ENCODE measurements at places on chromosomes 7 and 10.
A peak's percentile ranks its signal among the peaks of the same experiment; 100 is the strongest.

GRCh38 chr10:84525120-84525806 lies 196.9 kb downstream of the CCSER2 start:
- DNase-seq = no peak

- DNase-seq = no peak
Observed at GRCh38 chr7:47373871-47374451, 207.9 kb downstream of the TNS3 start.

DNA sequence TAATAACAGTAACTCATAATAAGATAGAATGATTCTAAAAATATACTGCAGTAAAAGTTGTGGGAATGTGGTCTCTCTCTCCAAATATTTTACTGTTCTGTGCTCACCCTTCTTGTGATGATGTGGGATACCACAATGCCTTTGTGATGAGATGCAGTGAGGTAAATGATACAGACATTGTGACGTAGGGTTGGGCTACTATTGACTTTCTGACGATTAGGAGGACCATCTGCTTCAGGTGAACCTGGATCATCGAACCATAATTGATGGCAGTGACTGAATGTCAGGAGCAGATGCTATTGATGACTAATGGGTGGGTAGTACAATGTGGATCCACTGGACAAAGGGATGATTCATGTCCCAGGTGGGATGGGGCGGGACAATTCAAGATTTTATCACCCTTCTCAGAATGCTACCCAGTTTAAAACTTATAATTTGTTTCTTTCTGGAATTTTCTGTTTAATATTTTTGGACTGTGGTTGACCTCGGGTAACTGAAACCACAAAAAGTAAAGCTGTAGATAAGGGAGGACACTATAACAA lies 73.9 kb upstream of the ARMC3 start:
- no peak for DNase-seq

- DNase-seq = no peak
Observed at GRCh38 chr10:87915989-87916388, 52.6 kb downstream of the PTEN start.

GRCh38 chr10:127451628-127452027 lies 97.5 kb upstream of the NPS start:
- no peak for DNase-seq

GRCh38 chr10:3009341-3009740 lies 58.0 kb upstream of the PFKP start:
- DNase-seq = no peak

GRCh38 chr10:79137826-79138225 lies 69.1 kb downstream of the ZMIZ1 start:
- peak; percentile 44 for DNase-seq

DNA sequence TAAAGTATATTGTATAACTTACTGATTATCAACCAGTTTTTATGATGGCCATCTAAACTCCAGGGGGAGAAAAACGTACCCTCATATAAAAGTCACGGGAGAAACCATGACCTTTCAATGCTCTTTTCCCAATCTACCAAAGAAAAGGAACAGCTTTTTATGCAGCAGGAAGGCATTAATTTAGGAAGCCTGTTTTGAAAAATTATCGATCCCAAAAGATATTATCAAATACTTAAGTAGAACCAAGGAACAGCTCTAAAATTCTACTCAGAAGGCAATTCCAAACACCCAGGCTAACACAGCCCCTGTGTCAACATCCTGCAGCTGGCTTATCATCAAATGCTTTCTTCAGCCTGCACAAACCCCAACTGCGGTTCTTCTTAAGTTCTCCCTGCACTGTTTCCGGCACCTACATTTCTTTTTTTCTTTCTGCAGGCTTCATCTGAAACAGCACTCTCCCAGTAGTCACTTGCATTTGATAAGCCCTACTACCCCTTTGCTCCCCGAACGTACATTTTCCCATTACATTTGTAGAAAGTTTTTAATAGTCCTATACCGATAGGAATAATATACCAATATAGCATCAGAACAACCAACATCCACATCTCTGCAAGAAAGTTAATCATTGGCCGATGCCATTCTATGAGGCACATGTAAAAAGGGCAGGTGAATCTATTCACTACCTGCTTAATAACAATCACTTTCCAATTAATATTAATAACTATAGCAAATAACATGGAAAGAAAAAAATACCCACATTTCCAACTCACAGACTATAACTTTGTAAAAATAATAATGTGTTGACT lies 47.9 kb downstream of the PIP4K2A start:
- peak; percentile 70 for DNase-seq

GRCh38 chr10:130459851-130460490 lies 323.8 kb downstream of the GLRX3 start:
- DNase-seq = no peak

DNA sequence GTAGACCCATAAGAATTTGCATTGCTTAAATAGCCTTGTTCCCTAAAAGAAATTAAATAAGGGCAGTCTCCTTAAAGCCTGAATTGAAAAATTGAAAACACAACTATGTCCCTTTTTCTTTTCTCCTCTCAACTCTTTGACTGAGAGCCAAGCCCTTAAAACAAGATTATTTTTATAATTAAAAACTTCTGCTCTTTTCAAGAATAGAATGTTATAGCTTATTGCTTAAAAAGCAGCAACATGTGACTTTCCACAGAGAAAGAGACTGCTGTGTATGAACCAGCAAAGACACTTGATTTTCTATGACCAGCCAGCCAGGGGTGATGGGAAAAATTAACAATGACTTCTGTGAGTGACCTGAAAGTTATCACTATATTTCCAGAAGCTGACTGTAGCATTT lies 295.2 kb upstream of the CELF2 start:
- no peak for DNase-seq

- DNase-seq = no peak
Observed at GRCh38 chr10:61663466-61663865, 737 bp downstream of the CABCOCO1 start.

- no peak for DNase-seq
Observed at GRCh38 chr7:100342765-100343164, 15.2 kb upstream of the PILRB start.
